HFFc6 (cell line): ENCODE measurements at places on chromosomes 12 and 14.

DNA sequence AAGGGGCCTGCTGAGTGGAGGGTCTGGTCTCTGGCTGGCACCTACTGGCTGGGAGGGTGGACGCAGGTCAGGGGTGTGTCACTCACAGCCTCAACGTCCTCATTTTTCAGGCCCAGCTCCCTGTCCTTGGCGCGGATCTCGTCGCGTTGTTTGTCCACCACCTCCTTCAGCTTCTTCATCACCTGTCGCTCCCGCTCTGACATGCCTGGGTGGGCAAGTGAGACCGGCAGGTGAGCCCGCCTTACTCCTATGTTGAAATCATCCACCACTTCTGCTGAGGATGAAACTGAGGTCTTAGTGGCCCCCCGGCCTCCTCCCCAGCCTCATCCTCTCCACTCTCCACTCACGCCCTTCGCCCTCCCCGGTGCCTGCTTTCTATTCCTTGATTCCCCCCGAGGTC lies 34.2 kb downstream of the RILPL1 start:
- DNase-seq = no peak

GRCh38 chr14:95102680-95103044 lies 54.7 kb downstream of the DICER1 start:
- no peak for DNase-seq

GRCh38 chr14:71589609-71590008 lies 342.6 kb upstream of the RGS6 start:
- DNase-seq = no peak

DNA sequence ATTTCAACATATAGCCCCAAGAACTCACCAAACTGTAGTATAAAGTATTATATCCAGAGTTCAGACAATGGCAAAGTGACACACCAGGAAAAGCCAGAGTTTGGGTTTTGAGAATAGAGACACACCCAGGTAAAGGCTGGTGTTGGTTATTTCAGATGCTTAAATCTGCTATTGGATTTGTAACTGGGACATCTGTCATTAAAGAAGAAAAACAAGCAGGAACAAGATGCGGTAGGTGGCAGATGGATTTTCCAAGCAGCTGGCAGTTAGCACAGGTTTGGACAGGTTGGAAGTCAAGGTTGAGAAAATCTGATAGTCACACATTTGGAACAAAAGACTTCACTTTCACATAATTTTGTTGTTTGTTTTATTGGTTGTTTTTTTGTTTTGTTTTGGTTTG lies 14.4 kb upstream of the CDK17 start:
- DNase-seq = no peak

- peak; percentile 93 for DNase-seq
Measured at GRCh38 chr12:5499566-5500330, 67.8 kb downstream of the NTF3 start.

GRCh38 chr12:66627270-66627987 lies 51.4 kb downstream of the GRIP1 start:
- DNase-seq = no peak

- DNase-seq = peak; percentile 52
Measured at GRCh38 chr12:51341251-51342007, 5.0 kb downstream of the CELA1 start.

GRCh38 chr12:49000346-49000745 lies 1.2 kb upstream of the DDN start:
- no peak for DNase-seq

DNA sequence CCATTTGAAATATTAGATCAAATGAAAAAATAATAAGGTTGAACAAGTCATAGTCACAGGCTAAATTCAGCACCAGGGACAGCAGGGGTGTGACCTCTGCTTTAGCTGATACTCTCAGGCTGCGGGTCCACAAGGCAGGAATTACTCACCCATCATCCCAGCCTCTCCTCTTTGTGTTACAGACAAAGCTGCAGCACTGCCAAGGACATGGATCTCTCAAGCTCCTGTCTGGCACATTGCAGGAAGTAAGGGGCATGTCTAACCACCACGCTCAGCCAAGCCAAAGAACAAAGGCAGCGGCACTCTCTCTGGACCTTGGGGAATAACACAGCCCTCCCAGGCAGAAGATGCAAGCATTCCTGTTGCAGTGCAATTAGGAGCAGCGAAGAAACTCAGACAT lies 783.8 kb downstream of the VRK1 start:
- no peak for DNase-seq

DNA sequence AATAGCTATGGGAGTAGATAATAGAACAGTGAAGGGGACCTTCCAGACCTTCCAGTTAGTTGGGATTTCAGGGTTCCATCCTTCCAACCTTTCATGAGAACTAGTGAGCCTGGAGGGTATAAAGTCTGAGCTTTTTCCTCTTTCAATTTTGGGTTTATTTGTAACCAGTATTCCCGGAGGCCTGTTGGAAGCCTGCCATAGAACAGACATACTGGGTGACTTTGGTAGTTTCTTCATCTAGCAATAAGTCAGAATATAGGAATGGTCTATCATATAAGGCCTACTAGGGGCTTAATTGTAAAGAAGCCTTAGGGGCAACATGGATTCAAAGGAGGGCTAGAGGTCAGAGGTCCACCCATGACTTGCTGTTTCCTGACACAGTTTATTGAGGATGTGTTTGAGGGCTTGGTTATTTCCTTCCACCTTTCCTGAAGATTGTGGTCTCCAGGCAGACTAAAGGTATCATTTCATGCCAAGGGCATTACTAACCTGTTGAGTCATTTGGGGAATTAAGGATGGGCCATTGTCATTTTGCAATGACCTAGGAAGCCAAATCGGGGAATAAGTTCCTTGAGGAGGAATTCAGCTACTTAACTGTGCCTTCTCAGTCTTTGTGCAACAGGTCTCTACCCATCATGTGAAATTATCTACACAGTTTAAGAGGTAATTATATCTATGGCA lies 410.3 kb downstream of the SLC6A15 start:
- no peak for DNase-seq

- no peak for DNase-seq
Measured at GRCh38 chr14:64349741-64350490, 38.2 kb upstream of the MTHFD1 start.

- no peak for DNase-seq
Measured at GRCh38 chr12:51721282-51721940, 127.1 kb downstream of the FIGNL2 start.

GRCh38 chr12:106226884-106227640 lies 20.8 kb downstream of the CKAP4 start:
- DNase-seq = peak; percentile 56

- DNase-seq = no peak
Measured at GRCh38 chr12:92908108-92908507, 21.0 kb downstream of the EEA1 start.

DNA sequence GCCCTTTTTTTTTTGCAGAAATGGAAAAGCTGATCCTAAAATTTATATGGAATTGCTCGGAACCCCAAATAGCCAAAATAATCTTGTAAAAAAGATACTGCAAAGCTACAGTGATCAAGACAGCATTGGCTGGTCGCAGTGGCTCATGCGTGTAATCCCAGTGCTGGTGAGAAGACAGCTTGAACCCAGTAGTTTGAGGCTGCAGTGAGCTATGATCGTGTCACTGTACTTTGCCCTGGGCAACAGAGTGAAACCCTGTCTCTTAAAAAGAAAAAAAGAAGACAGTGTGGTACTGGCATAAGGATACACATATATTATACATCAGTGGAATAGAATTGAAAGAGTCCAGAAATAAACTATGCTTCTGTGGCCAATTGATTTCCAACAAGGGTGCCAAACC lies 5.4 kb downstream of the ITGB7 start:
- no peak for DNase-seq

DNA sequence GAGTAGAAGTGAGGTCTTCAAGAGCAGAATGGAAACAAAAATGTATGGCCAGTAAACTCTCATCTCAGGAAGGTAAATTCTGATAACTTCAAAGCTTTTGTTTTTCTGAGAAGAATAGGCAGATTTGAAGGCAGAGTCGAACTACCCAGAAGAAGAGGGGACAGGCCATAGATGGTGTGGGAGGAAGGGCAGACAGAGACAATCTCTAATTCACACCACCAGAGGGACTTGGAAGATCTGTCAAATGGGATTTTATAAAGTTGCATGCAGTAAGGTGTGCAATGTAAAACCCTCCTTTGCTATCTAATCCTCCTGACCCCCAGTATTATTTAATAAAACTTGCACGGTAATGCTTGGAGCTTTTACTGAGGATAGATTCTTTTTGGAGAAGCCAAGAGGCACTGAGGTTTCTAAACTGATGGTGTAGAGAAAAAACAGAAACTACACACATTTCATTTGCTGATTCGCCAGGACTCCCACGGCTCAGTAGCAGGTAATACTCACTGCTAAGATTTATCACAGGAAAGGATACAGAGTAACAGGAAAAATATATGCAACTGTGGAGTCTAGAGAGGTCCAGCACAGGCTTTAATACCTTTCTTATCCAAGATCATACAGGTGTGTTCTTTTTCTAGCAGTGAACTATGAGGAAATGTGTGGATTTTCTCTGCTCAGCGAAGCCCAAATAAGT lies 18.3 kb downstream of the SLC38A2 start:
- DNase-seq = no peak

- DNase-seq = no peak
Measured at GRCh38 chr14:32734261-32734660, 204.4 kb upstream of the NPAS3 start.

DNA sequence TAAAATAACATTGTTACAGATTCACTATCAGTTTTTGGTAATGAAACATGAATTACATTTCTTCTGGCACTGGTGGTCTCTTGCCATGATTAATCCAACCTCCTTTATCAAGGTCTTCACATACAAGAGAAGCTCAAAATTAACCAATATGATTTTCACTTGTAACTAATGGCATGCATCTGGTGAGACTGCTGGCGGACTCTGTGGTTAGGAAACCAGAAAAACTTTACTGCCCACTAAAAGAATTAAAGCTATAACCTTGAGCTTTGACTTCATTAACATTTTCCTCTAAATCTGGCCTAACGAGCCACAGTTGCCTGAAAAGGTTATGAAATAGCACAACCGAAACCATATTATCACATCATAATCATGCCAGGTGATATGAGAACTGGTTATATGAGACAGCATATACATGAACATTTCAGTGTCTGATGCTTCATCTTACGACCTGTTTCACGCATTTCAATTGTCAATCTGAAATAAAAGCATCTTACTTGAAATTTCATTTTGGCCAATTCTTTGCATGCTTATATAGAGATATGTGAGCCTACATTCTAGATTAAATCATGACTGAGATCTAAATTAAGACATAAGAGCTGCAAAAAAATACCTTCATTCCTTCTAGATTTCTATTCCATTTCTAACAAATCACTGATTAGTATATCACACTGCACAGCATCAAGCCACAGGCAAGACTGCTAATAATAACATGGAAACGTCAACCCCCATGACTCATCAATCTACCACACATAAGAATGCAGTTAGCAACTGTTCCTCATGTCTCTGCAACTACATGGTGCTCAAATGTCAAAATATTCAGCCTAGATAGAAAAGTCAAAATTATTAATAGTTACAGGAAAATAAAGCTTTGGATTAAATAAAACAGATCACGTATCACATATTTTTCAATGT lies 89.3 kb downstream of the OSBPL8 start:
- peak; percentile 85 for DNase-seq

GRCh38 chr12:75954041-75954440 lies 77.5 kb downstream of the PHLDA1 start:
- DNase-seq = peak; percentile 98

GRCh38 chr12:128973883-128974681 lies 120.8 kb downstream of the GLT1D1 start:
- no peak for DNase-seq

DNA sequence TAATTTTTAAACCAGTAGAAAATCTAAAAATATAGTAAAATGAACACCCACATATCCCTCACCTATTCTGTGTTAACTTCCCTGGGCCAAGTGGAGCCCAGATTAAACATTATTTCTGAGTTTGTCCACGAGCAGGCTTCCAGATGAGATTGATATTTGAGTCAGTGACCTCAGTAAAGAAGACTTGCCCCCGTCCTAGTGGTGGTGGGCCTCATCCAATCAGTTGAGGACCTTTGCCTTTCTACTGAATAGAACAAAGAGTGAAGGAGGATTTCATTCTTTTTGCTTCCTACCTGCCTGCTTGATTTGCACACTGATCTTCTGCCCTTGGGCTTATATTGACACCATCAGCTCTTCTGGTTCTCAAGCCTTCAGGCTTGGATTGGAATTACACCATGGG lies 174.7 kb upstream of the PLEKHG7 start:
- DNase-seq = no peak

DNA sequence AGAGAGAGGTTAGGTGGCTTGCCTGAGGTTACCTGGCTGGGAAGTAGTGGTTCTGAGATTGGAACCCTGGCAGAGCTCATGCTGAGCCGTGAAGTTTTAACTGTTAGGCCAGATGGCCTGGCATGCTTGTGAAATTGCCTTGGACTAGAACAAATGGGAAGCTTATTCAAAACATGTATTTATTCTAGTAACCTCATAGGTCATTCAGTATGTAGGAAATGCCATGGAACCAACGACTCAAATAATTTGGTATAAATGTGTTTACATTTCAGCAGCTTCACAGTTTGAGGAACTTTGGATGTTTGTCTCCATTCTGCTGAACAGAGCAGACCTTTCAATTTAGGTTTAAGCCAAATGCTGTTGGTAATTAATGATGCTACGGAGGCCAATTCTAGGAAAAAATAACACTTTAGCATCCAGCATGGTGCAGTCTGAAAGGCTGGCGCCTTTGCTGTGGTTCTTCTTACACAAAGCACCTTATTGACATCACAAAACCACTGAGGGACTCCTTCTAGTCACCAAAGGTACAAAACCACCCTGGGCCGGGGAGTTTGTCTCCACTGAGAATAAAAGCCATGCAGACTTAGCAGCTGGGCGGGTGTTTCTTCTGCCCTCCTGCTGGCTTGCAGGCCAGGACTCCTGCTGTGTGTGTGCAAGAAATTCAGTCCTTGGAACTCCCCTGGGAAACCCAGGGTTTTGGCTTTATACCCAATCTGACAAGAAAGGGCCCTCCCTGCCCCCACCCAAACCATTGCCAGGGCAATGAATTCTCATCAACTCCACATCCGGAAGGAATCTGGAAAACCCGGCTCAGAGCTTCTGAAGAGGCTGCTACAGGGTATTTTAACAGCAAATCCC lies 64.2 kb downstream of the ELK3 start:
- DNase-seq = no peak

GRCh38 chr12:50932787-50933280 lies 19.5 kb upstream of the HIGD1C start:
- DNase-seq = no peak

DNA sequence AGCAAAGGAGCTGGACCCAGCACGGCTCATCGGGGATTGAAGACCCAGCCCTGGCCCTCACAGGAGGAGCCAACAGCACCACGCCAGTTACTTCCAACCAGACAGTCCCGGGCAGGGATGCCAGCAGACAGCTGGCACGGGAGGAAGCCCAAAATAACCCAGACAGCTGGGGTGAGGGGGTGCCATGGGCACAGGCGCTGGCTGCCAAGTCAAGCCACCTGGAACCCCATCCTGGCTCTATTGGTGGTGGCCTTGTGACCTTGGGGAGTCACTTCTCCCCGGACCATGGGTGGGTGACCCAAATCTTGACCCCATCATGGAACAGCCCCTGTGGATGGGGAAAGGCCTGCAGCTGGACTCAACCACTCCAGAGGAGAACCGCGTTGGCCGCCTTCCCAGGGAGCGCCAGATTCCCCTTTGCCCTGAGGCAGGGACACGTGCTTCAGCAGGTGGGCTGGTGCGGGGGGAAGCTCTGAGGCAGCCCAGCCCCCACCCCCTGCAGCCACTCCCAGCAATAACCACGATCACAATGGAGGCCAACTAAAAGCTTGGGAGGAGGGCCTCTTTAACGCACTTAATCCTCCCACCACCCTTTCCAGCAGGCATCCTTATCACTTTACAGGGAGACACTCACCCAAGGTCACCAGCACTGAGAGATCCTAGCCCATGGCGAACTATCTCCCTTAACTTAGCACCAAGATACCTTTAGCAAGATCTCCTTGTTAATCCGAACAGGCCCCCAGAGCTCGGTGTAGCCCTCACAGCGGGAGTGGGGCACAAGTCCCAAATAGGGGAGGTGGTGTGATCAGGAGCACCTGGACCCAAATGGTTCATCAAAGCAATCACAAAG lies 4.7 kb upstream of the RHOF start:
- DNase-seq = no peak
